ENCODE measurements at places on chromosomes 13 and 19.

GRCh38 chr19:46288896-46289588, 7.8 kb upstream of the HIF3A start:
- peak overlapping the region; percentile 27 for H3K27ac ChIP-seq
- H3K36me3 ChIP-seq = no peaks in the 10 kb centered on the region
- H3K27me3 ChIP-seq = no peaks in the 10 kb centered on the region
- H3K4me1 ChIP-seq = peaks cover 9% of the 10 kb centered on the region
- H3K4me3 ChIP-seq = no peak overlapping the region
- no peak for DNase-seq

DNA sequence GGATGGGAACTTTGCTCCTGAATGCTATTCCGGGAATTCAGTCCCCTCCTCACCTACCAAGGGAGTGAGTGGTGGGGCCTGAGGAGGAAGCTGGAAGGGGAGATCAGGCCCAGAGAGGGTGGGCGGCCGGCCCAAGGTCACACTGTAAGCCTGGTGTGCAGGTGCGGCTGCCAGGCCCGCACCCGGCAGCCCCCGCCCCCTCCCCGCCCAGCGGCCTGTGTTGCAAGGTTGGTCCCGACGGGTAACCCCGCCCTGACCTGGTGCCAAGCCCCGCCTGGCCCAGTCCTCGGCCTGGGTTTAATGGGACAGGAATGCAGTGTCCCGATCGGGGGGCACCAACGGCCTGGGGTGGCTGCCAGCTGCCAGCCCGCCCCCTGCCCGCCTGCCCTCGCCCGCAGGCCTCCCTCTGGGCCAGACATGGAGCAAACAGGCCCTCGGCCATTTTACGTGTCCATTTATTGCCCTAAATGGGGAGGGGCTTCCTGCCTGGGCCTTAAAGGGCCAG, 5.5 kb downstream of the ZBTB7A start:
- no peaks in the 10 kb centered on the region for H3K27me3 ChIP-seq
- no peaks in the 10 kb centered on the region for H3K36me3 ChIP-seq
- peak overlapping the region; percentile 99 for H3K4me3 ChIP-seq
- DNase-seq = peak; percentile 46
- peaks cover 53% of the 10 kb centered on the region for H3K4me1 ChIP-seq
- H3K27ac ChIP-seq = peak overlapping the region; percentile 100

DNA sequence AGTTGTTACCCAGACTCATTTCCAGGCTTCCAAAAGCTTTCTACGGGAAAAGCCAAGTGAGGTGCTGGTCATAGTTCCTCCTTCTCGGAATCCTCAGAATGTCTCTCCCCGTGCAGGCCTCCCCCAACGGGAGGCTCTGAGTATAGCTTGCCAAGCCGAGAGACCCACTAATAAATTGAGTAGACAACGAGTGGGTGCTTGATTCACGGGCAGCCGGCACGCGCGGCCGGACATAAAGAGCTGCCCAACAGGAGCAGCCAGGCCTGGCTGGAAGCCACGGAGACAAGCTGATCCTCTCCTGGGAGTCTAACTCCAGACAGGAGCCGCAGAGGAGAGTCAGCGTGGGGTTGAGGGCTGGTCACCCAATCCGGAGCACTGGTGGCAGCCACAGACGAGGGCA, 43.4 kb upstream of the MEDAG start:
- peak overlapping the region; percentile 3 for H3K4me3 ChIP-seq
- H3K27me3 ChIP-seq = no peaks in the 10 kb centered on the region
- peak; percentile 64 for DNase-seq
- H3K4me1 ChIP-seq = peaks cover 41% of the 10 kb centered on the region
- H3K36me3 ChIP-seq = no peaks in the 10 kb centered on the region

DNA sequence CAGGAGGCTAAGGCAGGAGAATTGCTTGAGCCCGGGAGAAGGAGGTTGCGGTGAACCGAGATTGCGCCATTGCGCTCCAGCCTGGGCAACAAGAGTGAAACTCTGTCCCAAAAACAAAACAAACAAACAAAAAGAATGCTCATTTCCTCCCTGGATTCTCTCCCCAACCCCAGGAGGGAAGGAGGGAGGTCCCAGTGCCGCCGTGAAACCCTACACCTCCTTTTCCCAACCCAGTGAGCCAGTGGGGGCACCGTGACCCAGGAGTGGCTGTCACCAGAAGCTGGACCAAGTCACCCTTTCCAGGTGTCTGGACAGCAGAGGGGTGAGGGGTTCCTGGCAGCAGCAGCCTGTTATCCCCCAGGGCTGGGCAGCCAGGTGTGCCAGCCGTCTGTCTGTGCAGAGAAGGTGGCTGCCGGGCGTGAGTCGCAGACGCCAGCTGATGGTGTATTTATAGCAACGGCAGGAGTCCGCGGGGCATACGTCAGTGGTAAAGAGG, 23.5 kb downstream of the NFIC start:
- H3K36me3 ChIP-seq = no peaks in the 10 kb centered on the region
- H3K27ac ChIP-seq = peak overlapping the region; percentile 44
- no peaks in the 10 kb centered on the region for H3K27me3 ChIP-seq
- DNase-seq = no peak
- peaks cover 56% of the 10 kb centered on the region for H3K4me1 ChIP-seq
